Right renal cortex interstitium (tissue), 3 donors: ENCODE measurements at places on chromosomes 16 and 17.

DNA sequence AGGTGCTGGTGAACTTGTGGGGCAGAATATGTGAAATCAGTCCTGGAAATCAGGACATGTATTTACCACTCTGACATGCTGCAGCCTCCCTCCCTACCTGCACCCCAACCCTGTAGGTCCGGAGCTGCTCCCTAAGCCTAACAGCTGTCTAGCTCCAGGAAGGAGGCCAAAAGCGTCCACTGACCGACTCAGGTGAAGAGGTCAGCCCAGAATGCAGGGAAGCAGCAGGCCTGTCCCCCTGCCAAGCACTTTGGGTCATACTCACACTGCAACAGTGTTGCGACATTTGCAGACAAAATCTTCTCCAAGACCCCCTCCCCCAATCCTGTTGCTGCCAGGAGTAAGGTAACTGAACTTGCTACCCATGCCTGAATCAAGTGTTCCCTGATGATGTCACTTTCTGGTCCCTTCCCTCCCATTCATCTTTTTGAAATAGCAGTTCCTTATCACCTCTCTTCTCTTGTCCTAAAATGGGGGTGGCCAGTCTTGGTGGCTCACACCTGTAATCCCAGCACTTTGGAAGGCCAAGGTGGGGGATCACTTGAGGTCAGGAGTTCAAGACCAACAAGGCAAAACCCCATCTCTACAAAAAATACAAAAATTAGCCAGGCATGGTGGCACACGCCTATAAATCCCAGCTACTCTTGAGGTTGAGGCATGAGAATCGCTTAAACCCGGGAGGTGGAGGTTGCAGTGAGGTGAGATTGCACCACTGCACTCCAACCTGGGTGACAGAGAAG, 1.3 kb upstream of the ACLY start:
- DNase-seq, result no peak

DNA sequence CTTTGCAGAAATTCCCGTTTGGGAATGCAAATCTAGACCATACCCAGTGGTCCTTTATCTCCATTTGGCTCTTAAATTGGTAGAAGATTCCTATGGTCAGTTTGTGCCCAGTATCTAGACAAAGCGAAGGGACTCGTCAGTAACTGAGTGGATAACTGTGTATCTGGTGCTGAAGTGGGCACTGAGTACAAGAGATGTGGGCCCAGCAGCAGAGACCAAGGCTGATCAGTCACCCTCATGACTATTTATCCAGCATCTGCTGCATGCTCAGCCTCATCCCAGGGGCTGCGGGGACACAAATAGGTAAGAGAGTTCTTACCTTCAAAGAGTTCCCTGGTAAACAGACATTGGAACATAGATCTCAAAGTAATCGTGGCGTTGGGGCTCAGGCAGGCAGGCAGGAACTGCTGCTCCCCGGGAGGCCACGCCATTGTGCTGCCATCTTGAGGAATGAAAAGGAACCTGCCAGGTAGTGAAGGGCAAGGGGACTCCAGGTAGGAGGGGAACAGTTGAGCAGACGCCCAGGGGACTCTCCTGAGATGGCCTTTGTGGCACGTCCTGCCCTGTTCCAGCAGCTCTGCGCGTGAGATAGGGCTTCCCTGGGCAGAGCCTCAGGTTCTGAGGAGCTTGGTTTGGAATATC, 10.3 kb downstream of the NT5M start:
- DNase-seq, result no peak

- DNase-seq, result no peak
Observed at GRCh38 chr16:8929086-8929748, 34.5 kb downstream of the USP7 start.

DNA sequence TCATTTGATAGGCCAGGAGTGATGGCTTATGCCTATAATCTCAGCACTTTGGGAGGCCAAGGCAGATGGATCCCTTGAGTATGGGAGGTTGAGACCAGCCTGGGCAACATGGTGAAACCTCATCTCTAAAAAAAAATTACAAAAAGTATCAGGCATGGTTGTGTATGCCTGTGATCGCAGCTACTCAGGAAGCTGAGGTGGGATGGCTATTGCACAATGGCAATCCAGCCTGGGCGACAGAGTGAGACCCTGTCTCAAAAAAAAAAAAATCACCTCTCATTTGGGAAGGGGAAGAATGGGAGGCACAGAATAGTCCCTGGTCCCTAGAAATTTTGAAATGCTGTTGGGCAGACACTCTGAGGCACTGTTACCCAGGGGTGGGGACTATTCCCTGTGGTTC, 35.2 kb downstream of the SLFN11 start:
- no peak for DNase-seq

DNA sequence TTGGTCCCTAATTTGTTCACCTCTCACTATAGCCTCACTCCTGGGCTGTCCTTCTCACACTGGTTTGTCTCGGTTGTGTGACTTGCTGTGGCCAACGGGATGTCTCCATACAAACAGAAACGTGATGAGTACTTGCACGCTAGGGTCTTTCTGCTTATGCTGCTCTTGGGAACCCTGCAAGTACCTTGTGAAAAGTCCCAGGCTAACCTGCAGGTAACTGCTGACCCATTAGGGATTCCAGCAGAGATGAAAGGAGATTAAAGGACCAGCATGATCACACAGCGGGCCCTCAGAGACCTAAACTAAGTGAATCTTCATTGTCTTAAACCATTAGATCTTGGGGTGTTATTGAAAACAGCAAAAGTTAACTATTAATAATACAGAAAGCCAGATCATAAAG, 562.8 kb upstream of the GOT2 start:
- no peak for DNase-seq

GRCh38 chr17:56480501-56480900, 113.0 kb upstream of the NOG start:
- no peak for DNase-seq

- peak; percentile 14 for DNase-seq
Observed at GRCh38 chr16:78461496-78462287, 362.2 kb downstream of the WWOX start.

DNA sequence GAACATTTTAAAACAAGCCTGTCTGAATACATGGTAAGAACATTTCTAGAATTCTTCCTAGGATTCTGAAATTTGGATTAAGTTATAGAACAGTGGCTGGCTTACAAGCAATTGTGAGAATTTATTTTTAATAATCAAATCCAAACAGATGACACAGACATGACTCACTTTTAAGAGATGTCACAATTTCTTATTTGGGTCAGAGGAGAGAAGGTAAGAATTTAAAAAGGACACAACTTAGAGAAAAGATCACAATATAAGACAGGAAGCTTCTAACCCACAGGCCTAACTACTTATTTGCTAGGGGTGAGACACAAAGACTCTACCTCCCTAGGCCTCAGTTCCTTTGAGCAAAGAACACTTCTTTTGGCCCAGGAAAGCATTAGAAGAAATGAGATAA, 32.7 kb downstream of the ZZEF1 start:
- no peak for DNase-seq

DNA sequence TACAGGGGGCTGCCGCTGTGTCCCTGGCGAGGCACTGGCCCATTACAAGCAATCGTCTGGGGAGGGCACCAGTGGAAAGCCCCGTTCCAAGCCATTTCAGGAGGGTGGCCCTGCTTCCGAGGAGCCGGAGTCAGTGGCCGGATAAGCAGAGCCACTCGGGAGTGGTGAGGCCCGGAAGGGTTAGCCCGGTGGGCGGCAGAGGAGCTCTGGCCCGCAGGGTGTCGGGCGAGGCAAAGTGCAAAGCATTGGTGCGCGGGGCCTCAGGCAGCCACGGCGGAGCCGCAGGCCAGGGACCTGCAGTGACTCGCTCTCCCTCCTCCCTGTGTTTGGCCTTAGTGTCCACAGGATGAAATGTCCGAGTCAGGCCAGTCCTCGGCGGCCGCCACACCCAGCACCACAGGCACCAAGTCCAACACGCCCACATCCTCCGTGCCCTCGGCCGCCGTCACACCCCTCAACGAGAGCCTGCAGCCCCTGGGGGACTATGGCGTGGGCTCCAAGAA, 24.6 kb downstream of the NME3 start:
- no peak for DNase-seq

- no peak for DNase-seq
Observed at GRCh38 chr17:71099003-71099714, 929.8 kb downstream of the KCNJ2 start.

DNA sequence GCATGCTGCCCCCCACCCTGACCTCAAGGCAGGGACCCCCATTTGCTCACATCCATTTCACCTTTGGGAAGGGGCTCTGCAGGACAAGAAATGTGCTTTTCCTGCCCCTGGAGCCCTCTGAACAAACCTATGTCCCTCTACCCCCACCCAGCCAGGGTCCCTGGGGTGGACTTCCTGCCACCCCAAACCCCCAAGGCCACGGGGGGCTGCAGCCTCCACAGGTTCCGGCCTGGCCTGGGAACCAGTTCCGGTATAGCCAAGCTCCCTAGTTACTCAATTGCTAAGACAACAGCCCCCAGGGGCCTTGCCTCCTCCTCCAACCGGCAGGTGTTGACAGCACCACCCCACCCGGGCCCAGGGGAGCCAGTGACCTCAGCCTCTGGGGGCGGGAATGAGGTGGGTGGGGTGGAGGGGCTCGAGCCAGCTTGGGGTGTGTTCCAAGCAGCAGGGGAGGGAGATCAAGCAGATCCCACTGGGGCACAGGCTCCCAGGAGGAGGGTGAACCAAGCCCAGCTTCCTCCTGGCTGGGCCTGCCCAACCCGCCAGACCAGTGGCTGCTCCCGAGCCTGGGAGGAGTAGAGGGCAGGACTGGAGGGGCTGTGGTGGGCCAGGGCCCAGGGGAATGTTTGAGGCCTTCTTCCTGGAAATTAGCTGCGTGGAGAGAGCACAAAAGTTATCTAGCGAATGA, 6.6 kb downstream of the PNMT start:
- no peak for DNase-seq

DNA sequence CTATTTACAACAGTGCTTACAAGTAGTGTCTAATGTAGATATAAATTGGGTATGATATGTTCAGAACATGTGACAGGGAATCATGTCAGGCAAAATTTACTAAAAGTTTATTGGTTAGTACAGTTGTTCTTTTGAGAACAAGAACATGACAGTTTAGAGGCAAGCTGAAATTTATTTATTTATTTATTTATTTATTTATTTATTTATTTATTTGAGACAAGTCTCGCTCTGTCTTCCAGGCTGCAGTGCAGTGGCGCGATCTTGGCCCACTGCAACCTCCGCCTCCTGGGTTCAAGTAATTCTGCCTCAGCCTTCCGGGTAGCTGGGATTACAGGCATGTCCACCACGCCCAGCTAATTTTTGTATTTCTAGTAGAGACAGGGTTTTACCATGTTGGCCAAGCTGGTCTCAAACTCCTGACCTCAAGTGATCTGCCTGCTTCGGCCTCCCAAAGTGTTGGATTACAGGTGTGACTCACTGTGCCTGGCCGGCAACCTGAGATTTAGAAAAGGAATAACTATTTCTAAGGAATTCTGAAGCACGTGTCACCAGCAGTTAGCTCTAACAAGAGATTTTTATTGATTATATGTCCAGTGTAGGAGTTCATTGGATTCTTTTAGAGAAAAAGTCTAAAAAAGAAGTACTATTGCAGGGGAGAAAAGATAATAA, 24.9 kb downstream of the MRTFB start:
- no peak for DNase-seq

DNA sequence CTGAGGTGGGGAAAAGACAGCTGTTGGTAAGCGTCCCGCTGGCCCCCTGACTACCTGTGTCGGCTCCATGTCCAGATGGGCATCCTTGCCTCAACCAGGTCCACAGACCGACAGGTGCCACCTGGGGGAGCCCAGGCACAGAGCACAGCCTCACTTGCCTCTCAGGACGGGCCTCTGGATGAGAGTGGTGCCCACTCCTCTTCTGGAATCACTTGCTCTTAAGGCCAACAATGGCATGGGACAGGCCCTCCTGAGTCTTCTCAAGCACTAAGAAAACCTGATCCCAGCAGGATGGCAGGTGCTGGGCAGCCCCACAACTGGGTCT, 17.2 kb downstream of the SLC16A3 start:
- DNase-seq, result no peak

DNA sequence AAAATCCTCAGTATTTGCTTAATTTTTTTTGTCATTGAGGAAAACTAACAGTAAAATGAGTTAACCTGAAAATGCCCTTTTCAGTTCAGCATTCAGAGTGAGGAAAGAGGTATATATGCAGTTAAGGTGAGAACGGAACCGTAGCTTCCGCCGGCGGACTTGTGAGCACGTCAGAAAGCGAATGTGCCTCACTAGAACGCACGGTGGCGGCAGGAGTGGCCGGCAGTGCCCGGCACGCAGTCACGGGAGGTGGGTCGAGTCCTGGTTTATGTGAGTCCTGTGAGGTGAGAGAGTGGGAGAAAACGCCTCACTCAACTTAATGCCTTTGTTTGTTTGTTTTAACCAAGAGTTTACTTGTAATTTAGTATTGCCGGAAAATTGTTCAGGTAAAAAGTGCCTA, 6.1 kb downstream of the SEC14L1 start:
- no peak for DNase-seq

- DNase-seq, result no peak
Observed at GRCh38 chr16:73025151-73025855, 22.6 kb downstream of the ZFHX3 start.

DNA sequence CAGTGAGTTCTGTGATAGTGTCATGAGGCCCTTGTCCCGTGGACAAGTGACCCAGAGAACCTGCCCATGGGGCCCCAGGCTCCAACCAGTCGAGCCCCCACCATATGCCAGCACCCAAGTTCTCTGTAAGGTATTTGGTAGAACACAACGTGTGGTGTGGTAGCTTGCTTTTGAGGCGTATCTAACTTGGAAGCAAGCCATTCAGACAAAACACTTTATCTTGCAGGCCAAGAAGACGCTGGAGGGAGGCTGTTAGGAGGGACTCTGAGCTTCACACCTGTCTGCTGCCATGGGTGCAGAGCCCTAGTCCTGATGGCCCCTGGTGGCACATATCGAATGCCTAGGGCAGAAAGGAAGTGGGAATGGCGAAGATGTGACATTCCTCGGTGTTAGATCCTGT, 1.6 kb downstream of the NDUFAF8 start:
- DNase-seq, result no peak
